ENCODE measurements at places on chromosomes 11 and 22.
A peak's percentile ranks its signal among the peaks of the same experiment; 100 is the strongest.

DNA sequence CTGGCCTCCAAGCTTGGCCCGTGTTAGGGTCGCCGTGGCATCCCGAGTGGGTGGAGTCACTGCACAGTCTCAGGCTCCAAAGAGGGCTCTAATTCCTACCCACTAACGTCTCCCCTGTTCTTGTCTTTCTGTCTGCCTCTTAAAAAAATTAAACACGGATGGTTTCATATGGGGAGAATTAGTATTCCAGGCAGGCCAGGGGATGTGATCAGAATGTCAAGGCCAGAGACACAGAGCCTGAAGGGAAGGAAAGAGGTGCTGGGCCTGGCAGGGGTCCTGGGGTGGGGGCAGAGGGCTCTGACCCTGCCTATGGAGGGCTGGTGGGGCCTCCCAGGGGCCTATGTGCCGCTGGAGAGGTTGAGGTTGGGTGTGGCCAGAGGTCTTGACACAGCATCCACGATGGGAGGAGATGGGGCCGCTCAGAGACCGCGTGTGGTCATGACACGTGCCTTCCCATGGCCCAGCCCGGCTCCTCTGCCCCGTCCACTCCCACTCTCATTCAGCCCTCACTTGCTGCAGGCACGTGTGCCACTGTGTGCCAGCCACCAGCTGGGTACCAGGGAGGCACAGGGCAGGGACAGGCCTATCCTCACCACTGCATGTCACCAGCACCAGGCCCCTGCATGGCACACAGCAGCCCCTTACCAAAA, 56.5 kb downstream of the FLRT1 start:
- DNase-seq: no peak

DNA sequence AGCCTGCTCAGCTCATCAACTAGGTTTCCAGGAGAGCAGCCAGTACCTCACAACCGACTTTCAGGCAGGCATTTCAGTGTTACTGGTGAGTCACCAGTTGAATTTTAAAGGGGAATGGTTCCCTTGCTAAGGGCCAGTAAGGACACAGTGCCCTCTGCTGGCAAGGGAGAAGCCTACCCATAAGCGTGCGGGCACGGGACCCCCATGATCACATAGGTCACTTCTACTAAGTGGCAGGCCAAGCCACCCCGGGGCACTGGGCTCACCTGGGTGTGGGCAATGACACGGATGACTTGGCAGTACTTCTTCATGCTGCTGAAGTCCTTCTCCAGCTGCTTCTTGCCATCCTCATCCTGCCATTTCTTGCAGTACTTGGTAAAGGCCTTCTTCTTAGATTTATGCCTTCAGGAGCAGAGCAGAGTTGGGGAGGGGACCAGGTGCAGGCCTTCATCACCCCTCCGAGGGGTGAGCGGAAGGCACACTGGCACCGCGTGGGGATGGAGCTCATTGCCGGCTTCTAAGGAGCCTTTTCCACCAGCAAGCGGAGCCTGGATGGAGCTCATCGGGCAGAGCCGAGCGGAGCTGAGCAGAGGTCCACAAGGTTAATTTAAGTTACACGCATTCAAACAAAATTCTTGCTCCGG, 2.9 kb downstream of the RPL3 start:
- peak; percentile 85 for DNase-seq

DNA sequence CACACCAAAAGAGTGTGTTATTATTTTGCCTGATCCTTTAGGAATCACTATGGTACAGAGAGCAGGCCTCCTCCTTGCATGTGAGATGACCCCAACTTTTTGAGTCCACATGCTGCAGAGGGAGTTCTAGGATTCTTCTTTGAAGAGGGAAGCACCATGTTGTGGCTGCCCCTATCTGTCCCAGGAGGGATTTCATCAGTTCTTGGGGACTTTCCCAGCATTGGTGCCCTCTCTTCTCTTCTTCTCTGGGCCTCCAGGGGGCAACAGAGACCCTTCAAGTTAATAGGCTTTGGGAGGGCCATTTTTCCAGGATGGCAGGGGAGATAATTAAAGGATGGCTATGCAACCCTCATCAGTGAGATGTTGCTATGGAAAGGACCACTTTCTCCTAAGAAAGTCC, 3.6 kb downstream of the MMP1 start:
- no peak for DNase-seq

GRCh38 chr11:1060852-1061616, 13.6 kb upstream of the MUC2 start:
- DNase-seq: no peak

DNA sequence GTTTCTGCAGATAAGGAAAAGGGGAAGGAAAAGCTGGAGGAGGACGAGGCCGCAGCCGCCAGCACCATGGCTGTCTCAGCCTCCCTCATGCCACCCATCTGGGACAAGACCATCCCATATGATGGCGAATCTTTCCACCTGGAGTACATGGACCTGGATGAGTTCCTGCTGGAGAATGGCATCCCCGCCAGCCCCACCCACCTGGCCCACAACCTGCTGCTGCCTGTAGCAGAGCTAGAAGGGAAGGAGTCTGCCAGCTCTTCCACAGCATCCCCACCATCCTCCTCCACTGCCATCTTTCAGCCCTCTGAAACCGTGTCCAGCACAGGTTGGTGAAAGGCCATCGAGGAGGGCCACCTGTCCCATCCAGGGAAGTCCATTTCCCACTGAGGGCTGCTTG, 5.6 kb downstream of the TEF start:
- no peak for DNase-seq

DNA sequence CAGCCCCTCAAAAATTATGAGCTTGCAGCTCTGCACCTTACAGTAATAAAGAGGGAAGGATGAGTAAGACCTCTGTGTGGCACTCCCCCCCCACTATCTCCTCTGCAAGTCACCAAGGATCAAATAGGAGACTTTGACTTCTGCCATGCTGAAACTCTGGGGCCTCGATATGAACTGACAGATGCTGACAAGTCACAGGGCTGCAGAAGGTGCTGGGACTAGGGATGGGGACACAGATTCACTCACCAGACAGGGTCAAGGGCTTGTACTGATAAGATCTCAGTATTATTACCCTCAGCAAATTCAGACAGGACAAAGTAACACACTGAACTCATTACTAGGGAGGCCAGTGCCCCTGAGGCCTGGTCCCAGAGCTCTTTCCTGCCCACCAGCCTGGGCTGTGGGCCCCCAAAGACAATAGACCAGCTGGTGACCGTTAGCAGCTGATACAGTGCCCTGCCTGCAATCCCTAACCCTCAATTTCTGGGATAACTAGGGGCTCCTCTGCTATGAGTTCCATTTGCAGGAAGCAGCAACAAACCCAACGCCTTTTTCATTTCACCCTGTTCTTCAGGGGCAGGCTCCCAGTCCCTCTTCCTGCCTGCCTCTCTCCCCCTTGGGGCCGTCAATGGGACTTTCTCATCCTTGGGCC, 20.1 kb downstream of the TMPRSS13 start:
- DNase-seq: peak; percentile 15

GRCh38 chr11:57377107-57377506, 3.8 kb downstream of the PRG3 start:
- no peak for DNase-seq

GRCh38 chr22:24101966-24102365, 79.3 kb upstream of the SUSD2 start:
- no peak for DNase-seq

DNA sequence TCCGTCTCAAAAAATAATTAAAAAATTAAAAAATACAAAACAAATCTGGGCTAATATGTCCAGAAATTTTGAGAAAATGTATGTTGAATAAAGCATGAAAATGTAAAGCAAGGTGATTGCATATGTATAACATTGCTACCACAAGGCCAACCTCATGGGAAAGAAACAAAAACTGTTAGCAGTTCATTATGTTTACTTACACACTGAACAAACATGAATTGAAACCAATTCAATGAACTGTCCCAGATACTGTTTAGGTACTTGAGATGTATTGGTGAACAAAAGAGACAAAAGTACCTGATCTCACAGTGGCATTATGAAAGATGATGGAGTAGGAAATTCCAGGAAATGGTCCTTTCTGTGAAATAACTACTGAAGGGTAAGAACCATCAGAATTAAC, 43.8 kb upstream of the IGLL5 start:
- no peak for DNase-seq

DNA sequence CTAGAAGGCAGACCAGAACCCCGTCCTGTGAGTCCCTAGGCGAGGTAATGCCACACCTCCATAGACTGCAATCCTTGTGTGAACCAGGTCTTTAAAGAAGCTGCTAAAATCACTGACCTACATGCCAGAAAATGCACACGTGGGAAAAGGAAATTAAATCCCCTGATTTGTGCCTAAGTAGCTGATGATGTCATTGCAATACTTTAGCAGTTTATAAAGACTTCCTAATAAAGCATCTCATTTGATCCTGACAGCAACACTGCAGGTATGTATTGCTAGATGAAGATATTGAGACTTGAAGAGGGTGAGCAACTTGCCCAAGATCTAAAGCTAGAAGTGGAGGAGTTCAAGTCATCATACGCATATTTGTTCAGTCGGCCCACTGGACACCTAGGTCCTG, 107.2 kb downstream of the RRAS2 start:
- DNase-seq: no peak

DNA sequence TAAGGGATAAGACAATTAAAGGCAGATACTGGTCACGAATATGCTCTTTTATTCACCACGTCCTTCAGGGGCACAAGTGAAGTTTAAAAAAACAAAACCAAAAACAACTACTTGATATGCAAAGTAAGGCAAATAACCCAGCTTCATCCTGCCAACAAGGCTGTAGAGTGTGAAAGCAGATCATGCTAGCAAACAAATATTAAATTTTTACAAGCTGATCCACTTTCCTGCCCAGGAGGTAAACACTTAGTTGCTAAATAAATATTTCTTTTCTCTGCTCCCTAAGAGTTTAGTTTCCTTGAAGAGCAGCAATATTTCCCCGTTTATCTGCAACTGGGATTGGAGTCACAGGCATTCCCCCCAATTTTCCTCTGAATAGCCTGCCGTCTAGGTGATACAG, 300.2 kb downstream of the LARGE1 start:
- no peak for DNase-seq

- DNase-seq: peak; percentile 3
Measured at GRCh38 chr22:49583886-49584505, 243.7 kb downstream of the BRD1 start.

- DNase-seq: no peak
Measured at GRCh38 chr11:134755535-134755934, 343.5 kb upstream of the B3GAT1 start.

DNA sequence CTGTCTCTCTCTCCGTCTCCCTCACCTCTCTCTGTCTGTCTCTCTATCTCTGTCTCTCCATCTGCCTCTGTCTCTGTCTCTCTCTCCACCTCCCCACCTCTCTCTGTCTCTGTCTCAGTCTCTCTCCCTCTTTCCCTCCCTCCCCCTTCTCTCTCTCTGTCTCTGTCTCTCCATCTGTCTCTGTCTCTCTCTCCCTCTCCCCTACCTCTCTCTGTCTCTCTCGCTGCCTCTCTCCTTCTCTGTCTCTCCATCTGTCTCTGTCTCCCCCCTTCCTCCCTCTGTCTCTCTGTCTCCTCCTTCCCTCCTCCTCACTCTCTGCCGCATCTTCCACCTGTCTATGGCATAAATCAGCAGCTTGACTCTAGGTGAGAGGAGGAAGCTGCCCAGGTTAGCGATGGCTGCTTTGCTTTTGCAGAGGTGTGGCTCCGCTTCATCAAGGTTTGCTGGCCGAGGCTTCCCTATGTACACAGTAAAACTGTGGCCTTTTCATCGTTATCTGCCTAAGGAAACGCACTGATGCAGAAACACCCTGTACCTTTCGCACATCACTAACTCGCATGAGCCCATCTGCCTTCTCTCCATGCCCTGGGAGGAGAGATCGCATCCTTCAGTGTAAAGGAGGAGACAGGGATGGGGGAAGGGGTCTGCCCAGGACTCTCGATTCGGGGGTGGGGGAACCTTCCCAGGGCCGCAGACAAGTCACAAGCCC, 44.5 kb downstream of the ANO1 start:
- DNase-seq: no peak

- DNase-seq: no peak
Measured at GRCh38 chr11:66082946-66083698, 13.1 kb downstream of the PACS1 start.

GRCh38 chr22:43256976-43257545, 70.1 kb upstream of the TTLL12 start:
- DNase-seq: no peak

GRCh38 chr11:3123305-3123704, 41.8 kb downstream of the OSBPL5 start:
- DNase-seq: no peak

DNA sequence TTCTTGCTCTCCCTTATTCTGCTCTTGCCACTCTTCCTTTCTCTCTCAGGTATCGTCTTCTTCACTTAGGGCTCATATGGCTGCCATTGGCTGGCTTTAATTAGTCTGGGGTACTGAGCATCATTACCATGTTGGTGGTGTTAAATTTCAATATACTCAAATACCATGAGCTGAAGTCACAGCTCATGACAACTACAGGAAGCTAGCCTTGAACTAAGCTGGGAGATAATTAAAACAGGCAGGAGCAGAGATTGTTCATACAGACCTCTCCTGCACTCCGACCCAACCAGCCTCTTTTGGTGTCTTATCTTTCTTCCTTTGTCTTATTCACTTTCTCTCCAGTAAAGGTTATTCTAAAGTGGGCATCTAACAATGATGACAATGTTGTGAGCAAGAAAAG, 130.9 kb upstream of the BLID start:
- no peak for DNase-seq

GRCh38 chr11:2300290-2300935, 1.3 kb downstream of the C11orf21 start:
- DNase-seq: peak; percentile 43

Data from activated naive CD4-positive, alpha-beta T cell treated with anti-CD3 and anti-CD28 coated beads, Interleukin-2, amount 10 ng/mL, durations not matched to agents 7 days and 5 days (primary cell).